ENCODE measurements at places on chromosomes 5 and 9.

GRCh38 chr9:4430432-4431261, 59.6 kb upstream of the SLC1A1 start:
- no peak for DNase-seq

DNA sequence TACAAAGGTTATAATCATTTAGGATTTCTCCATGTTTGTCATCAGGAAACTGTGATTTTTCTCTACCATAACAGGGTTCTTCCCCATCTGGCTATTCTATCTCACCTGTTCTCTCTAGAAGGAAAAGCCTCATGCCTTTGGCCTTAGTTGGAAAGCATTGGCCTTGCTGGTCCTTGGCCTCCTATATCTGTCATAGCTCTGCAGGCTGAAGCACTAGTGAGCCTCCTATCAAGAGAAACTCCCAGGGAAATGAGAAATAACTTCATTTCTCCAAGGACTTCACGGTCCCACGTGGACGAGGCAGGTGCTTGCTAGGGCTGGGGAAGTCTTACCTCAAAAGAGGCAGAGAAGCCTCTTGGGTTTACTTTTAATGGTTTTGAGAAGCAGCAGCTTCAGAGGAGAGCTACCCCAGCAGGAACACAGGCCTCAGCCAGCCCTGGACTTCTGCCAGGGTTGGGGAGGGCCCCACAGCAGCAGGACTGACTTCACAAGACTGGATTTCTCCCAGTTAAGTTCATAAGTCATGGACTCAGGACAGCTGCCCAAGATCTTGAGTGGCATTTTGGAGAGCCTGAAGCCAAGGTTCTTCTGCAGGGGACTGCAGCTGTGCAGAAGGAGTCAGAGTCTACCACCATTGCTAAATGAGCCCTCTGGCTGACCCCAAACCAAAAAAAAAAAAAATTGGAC, 15.8 kb upstream of the PSAT1 start:
- no peak for DNase-seq

DNA sequence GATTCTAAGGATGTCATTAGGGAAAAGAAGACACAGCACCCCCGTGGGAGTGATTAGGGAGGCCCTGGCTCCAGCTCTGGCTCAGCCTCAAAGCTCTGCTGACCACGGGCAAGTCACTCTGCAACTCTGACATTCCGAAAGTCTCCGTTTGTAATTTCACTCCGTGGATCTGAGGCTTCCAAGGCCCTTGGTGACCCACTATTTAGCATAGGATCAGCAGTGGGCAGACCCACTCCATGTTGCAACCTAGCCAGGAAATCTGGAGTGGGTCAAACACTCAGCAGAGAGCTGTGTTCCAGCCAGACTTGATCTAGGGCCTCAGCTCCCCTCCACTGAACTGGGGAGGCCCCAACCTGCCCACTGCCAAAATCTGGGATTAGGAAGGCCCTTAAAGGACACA, 11.8 kb downstream of the PHF19 start:
- DNase-seq: no peak

DNA sequence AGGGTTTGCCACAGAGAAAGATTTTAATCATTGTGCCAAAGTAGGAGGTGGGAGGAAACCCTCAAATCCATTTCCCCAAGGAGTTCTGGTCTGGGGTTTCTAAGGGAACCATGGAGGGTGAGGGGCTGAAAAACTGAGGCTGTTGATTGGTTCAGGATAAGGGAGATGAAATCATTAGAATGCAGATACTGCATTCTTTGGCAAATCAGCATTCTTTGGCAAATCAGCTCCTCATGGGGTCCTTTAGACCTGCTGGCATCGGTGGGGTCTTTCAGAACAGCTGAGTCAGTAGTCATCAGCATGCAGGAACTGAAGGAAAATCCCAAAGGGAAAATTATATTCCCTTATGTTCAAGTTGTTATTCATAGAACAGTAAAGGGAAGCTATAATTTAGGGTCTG, 585.5 kb downstream of the ISL1 start:
- DNase-seq: no peak

GRCh38 chr5:55711507-55712022, 559 bp downstream of the SLC38A9 start:
- no peak for DNase-seq

GRCh38 chr5:92884469-92884868, 696.5 kb downstream of the NR2F1-AS1 start:
- no peak for DNase-seq

DNA sequence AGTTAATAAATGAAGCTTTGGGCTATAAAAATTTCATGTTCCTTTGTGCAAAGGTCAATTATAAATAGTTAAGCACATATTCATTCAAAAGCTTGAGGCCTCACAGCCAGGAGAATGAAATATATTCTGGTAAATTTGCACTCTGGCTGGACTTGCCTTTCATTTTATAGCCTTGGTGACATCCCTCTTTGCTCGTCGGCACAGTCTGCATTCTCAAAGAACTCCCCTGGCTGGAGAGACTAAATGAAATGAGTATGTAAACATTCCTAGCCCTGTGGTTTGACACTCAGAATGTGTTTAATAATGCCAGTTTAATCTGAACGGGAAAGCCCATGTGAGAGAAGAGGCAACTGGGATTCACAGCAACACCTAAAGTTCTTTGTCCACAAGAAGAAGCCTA, 285.6 kb downstream of the BRINP1 start:
- no peak for DNase-seq

DNA sequence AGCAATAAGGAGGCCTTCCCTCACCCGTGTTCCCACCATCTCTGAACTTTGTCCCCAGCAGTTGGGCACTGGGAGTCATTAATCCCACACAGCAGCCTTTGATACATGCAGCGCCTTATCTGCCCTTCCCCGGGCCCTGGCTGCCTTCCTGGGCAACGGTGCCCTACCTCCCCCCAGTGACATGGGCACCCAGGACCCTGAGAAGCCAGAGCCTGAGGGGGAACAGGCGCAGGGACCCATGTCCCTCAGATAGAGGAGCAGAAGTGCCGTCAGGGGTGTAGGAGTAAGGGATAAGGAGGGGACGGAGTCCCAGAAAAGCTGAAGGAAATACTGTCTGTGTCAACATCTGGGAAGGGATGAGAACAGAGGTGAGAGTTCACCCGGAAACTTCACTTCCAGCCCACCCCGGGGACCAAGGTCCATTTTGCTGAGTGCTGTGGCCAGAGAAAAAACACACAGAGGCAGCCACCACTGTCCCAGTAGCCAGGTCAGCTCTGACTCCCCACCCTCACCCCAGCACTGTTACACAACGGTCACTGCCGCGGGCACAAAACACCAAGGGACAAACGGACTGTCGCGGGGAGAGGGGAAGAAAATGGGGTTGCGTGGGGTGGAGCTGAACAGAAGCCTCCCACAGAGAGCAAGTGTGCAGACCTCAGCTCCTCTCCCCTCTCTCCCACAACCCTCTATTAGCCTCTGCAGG, 3.8 kb downstream of the PCDH1 start:
- DNase-seq: no peak

GRCh38 chr5:125484742-125485641, 738.6 kb upstream of the ZNF608 start:
- peak; percentile 98 for DNase-seq

- DNase-seq: peak; percentile 77
Observed at GRCh38 chr5:94218374-94218773, 400.0 kb downstream of the KIAA0825 start.

- no peak for DNase-seq
Observed at GRCh38 chr5:109413458-109413857, 3.7 kb upstream of the PJA2 start.

DNA sequence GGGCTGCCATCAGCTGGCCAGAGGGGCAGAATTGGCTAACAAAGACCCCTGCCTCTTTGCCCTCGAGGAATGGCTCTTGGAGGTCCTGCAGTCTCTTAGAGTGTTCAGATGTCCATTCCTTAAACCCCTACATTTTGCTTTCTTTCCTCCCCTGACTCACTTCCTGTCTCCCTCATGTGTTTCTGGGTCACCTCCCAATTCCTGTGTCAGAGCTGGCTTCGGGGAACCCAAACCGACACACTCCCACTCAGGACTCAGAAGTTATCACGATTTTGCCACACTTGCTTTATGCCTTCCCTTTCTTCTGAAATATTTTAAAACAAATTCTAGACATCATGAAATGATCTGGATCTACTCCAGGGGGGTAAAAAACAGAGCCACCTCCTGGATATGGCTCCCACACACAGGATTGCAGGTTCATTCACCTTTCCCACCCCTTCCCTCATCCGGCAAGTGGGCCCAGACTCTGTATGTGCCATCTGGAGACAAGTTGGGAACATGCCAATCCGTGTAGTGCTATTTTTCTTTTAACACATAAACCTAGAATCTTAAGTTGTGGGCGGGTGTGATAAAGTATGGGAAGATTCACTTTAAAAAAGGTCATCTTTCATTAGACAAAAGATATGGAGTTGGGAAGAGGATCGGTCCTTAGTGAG, 145.7 kb downstream of the NXNL2 start:
- no peak for DNase-seq

- DNase-seq: no peak
Observed at GRCh38 chr5:180086816-180087399, 15.3 kb upstream of the RNF130 start.

GRCh38 chr9:97979788-97980478, 3.2 kb upstream of the ANP32B start:
- DNase-seq: no peak

DNA sequence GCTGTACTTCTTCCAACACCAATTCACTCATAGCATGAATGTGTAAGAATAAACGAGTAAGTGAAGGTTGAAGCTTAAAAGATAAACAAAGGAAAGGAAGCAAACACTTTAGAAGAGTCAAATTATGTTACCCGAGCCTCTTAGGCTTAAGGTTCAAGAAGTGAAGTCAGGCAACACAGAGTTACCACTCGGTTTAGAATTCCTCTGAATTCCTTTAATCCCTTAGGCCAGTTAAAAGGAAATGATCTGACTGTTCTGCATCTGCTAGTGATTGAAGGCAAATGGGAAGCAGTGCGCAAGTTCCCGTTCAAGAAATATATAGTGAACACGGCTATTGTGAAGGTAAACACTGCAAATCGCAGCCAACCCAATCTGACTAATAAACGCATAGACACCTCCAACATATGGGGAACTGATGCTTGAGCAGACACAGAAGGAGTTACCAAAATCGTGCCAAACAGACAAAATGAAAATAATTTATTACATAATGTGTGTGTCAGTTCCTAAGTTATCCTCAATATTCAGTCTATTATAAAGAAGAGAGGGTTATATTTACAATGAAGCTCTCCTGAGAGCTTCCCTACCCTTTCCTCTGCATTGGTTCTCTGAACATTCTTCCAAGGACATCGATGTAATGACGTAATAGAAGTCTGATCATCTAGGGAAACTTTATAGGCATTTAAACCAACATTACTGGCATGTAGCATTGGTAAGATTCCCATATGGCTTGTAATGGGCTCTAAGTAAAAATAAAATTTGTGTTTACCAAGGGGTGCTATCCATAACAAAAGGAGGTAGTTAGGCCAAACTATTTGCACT, 837.1 kb upstream of the ZNF608 start:
- DNase-seq: no peak

DNA sequence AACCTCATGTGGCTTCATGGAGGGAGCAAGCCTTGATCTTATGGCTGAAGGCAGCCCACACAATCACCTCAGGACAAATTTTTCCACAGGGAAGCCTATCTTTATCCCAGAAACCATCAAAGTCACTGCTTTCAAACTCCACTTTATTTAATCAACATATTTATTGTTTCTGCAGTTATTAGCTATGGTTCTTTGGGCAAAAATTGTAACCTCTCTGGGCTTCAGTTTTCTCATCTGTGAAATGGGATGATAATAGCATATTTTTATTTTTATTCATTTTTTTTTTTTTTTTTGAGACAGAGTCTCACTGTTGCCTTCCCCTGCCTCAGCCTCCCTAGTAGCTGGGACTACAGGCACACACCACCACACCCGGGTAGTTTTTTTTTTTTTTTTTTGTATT, 2.1 kb upstream of the RPS14 start:
- no peak for DNase-seq

- DNase-seq: no peak
Observed at GRCh38 chr5:59976342-59976741, 82.8 kb upstream of the PDE4D start.

DNA sequence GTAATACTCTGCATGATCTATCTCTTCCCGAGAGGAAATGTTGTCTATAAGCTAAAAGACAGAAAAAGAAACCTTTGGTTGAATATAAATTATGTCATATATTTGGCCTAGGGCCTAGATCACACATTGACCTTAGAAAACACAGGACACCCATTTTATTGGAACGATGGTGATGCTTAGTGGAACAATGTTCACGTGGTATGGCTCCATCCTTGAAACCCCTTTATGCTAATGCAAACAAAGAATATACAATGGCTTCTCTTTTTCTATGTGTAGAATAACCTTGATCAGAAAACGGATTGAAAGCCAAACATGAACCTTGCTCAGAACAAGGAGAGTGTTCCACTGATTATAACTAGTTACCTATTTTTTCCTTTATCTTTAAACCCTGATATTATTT, 24.5 kb downstream of the MRPS27 start:
- DNase-seq: no peak

DNA sequence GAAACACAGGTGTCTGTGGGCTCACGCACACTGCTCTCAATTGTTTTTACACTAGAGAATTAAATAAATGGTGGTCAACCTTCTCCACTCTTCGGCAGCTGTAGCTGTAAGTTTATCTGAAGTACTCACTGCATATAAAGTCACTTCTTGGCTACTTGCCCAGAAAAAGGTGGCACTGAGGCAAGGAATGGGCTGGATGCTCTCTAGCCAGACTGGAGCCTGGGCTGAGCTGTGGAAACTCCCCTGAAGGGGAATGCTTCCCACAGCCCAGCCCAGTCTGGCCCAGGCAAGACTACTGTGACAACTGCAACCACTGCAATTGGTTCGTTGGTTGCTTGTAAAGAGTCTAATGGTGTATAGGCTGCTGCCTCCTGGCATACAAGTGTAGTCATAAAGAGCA, 4.5 kb downstream of the LEAP2 start:
- no peak for DNase-seq

DNA sequence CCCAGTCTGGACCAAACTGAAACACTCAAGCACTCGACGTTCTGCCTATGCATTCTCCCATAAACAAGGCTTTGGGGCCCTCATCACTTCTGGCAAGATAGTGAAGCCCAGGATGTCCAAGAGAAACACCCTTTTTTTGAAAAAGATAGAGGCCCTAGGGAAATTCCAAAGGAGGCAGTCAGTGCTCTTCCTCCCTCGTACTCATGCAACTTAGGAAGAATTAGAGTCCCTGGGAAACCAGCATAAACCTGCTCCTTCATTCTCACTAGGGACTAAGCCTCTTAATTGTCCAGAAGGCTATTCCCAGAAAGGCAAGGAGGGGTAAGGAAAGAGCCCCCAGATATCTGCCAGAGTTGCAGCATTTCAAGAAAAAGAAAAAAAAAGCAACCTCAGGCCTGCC, 7.8 kb upstream of the RUSC2 start:
- DNase-seq: no peak
